Kidney (tissue), 22 donors: ENCODE measurements at places on chromosomes 6 and 20. TPM values are rescaled to one million over a fixed set of nuclear protein-coding genes. Genes with fewer than 3 reads are reported as not detected.

DNA sequence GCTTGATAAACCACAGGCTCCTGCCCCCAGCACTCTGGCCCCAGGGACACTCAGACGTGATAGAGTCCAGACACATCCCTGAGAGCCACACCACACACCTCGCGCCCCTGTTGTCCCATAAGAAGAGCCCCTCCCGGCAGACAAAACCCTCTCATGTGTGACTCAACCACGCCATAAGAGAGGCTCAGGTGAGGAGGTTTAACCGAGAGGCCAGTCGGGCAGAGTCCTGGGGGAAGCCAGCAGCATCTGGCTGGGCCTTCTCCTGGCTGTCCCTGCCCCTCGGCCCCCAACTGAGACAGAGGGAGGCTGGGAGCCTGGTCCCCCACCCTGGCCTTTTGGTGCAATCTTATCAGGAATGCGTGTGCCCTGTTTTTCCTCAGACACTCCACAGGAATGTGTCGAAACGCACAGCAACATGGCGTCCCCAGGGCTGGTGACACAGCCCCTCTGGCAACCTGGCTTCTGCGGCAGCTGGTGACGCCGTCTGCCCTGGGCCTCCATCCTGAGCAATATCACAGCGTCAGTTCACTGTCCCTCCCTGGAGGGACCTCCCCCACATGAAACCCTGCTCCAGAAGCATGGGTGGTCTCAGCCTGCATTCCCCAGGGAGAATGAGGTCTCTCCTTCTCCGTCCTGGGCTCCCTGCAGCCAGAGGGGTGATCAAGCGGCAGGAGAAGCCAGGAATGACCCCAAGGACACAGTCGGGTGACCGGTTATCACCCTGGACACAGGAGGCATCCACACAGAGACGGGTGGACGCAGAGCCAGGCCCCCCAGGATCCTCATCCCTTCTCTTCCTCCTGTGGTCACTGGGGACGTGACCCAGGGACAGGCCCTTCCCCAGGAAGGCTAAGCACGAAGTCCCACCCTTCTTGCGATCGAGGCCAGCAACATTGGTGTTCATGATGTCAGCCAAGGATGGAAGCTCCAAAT lies 156.6 kb upstream of the AFDN start:
- H3K27ac ChIP-seq = no peak overlapping the region
- no peak for DNase-seq
- no peaks in the 10 kb centered on the region for H3K27me3 ChIP-seq
- H3K4me3 ChIP-seq = no peak overlapping the region
- H3K36me3 ChIP-seq = no peaks in the 10 kb centered on the region

GRCh38 chr6:56758120-56758519 lies 115.4 kb upstream of the DST start:
- no peaks in the 10 kb centered on the region for H3K27me3 ChIP-seq
- no peak overlapping the region for H3K4me3 ChIP-seq
- no peak overlapping the region for H3K27ac ChIP-seq
- no peaks in the 10 kb centered on the region for H3K4me1 ChIP-seq
- H3K36me3 ChIP-seq = no peaks in the 10 kb centered on the region
- no peak for DNase-seq

GRCh38 chr6:96520171-96521115 lies 1.2 kb upstream of the UFL1 start:
- H3K36me3 ChIP-seq = no peaks in the 10 kb centered on the region
- DNase-seq = no peak
- peaks cover 12% of the 10 kb centered on the region for H3K4me1 ChIP-seq
- H3K4me3 ChIP-seq = peak overlapping the region; percentile 98
- H3K27ac ChIP-seq = peak overlapping the region; percentile 15

DNA sequence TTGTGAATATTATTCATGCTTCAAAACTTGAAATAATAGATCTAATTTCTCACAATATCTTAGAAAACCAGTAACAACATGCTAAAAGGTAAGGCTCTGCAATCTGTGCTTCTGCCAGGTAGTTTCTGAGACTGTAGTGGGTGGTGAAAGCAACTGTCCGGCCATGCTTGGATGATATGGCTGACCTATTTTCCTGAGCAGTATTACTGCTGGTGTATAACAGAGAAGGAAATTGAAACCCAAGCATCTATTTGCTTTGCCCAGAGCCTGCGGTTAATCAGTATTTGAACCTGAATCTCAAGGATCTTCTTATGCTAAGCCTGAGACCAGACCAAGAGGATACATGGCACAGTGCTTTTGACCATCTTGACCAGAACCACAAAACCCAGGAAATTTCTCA lies 563.8 kb downstream of the COL12A1 start:
- no peaks in the 10 kb centered on the region for H3K36me3 ChIP-seq
- no peak for DNase-seq

GRCh38 chr6:109349419-109349987 lies 32.8 kb downstream of the CD164 start:
- peaks cover 4% of the 10 kb centered on the region for H3K36me3 ChIP-seq
- DNase-seq = no peak
- no peak overlapping the region for H3K4me3 ChIP-seq
- H3K27me3 ChIP-seq = no peaks in the 10 kb centered on the region
- H3K27ac ChIP-seq = no peak overlapping the region
- H3K4me1 ChIP-seq = no peaks in the 10 kb centered on the region

- no peak overlapping the region for H3K27ac ChIP-seq
- no peak for DNase-seq
- H3K27me3 ChIP-seq = no peaks in the 10 kb centered on the region
- H3K4me3 ChIP-seq = no peak overlapping the region
Measured at GRCh38 chr6:80540700-80541099, 434.2 kb downstream of the BCKDHB start.

DNA sequence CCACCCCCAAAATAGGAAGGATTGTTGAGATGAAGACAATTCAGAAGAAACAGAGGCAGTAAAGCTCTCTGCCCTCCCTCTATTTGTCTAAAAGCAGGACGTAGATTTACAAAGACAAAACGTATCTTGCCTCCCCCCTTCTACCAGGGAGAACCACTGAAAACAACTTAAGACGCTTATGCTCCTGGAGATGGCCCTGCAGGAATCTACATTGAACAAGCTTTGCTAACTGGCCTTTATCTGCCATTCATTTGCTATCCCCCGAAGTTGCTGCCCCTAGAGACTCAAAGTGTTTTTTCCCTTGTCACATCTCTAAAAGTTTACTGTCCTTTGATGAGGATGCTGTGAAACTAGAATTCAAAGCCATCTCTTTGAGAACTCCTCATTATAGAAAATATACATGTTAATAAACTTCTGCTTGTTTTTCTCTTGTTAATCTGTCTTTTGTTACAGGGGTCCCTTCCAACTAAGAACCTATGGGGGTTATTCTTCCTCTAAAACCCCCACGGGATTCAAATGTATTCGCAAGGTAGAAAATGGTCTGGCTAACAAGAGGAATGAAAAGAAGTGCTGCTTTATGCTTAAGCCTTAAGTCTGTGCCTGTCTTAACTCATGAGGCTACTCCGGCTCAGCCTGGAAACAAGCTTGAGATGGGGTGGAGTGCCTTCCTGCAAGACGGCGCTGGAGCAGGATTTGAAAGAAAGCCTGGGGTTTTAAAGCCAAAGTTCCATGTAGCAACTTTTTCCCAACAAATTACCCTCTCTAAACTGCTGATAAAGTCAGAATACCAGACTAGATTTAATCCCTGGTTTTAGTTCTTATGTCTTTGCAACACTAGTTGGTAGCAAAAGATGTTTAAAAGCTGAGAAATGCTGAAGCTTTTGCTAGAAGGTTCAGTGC lies 88.0 kb downstream of the CLIC5 start:
- no peaks in the 10 kb centered on the region for H3K36me3 ChIP-seq
- H3K4me3 ChIP-seq = no peak overlapping the region
- no peak overlapping the region for H3K27ac ChIP-seq

DNA sequence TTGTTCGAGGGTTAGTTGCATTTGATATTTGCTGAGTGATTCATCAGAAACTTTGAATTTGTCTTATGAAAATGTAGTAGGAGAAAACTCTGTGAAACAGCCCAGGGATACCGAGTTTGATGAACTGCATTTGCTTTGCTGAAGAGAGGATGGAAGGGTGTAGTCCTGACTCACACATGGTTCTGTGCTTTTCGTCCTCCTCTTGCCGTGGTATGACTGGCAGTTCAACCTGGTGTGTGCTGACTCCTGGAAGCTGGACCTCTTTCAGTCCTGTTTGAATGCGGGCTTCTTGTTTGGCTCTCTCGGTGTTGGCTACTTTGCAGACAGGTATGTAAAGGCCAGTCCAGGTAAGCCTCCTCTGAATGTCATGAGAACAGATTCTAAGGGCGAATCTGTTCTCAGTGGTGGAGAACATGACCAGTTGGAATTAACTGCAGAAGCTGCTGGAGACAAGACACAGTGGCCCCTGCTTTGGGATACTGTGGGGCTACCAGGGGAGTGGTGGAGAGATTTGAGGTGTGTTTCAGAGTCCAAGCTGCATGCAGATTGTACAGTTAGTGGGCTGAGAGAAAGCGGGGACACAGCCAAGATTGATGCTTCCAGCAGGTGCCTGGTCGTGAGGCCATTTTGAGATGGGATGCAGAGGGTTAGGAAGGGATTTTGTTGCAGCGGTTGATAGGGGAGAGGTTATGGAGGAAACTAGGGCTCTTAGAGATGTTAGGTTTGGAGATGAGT lies 8.4 kb downstream of the SLC22A1 start:
- no peak overlapping the region for H3K4me3 ChIP-seq
- no peak for DNase-seq

DNA sequence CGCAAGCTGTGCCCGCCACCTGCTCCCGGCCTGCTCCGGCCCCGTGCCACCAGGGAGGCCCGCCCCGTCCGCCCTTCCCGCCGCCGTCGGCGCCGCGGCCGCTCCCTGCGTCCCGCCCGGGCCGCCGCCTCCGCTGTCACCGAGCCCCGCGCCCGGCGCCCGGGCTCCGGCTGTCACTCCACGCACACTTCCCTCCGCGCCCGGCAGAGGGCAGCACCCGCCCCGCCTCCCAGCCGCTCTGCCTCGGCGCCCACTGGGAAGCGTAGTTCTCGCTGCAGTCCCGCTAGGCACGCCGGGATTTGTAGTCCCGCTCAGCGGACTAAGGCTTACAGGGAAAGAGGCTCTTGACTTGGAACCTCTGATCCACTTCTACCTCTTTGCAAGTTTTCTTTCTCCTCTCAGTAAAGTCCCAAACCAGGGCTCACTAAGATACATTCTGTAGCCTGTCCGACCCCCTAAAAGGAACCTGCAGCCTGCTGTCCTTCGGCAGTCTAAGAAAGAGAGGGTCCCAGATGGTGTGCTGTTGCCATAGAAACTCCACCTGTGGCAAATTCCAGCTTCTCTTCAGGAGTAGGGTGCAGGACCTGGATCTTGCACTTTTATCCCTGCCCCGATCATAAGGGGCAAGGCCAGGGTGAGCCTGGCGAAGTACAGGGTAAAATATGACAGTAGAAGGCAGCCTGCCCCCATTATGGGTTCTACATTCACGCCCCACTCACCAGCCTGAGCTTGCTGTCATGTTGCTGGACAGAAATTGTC lies at the start of gene TFEB:
Gene TFEB, minus strand, starts transcription at position 182 of the 759 bp plus-strand sequence. CDS start 44,395 bp downstream, outside the sequence.
- DNase-seq = peak; percentile 95
- no peaks in the 10 kb centered on the region for H3K27me3 ChIP-seq
- H3K4me1 ChIP-seq = no peaks in the 10 kb centered on the region
- no peaks in the 10 kb centered on the region for H3K36me3 ChIP-seq

- no peaks in the 10 kb centered on the region for H3K36me3 ChIP-seq
- DNase-seq = no peak
Measured at GRCh38 chr6:119739769-119740168, 390.2 kb upstream of the MAN1A1 start.

DNA sequence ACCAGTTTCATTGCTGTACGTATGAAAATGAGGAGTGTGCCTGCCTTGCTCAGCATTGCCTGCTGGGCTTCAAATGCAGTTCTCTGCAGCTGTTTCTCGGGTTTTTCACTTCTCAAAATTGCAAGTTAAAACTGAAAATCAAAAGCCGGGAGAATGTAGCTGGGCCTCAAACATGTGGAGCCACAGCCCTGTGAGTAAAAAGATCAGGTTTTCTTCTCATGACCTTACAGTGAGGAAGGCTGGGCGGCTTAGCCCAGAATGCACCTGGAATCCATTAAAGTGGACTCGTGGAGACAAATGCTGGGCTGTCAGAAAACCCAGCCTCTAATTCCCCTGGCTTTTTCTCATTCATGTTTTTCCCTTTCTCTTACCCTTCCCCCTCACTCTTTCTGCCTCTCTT lies 34.4 kb downstream of the DSE start:
- no peak overlapping the region for H3K4me3 ChIP-seq
- H3K27ac ChIP-seq = no peak overlapping the region

DNA sequence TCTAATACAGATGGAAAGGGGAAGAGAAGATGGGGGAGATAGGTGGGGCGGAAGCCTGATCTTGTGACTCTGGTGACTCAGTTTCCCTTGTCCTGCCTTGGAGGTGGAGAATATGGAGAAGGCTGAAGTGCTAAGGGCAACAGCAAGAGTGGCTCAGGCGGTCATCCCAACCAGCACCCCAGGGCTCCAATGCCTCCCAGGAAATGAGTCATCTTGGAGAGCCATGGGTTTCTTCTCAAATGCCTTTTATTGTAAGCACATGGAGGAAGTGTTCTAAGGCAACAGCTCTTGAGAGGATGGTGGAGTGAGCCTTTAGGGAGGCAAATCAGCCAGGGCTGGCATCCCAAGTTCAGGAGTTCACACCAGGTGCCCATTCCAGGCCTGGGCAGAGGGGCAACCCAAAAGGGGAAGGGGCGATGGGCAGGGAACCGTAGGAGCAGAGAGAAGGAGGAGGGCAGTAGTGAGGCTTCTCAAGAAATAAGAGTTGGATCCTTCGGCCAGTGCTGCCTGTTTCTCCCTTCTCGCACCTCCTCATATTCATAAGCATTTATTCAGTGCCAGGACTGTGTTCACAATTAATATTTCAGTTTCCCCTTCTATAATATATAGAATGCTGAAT lies 13.2 kb upstream of the AHCY start:
- DNase-seq = no peak
- no peak overlapping the region for H3K27ac ChIP-seq
- H3K4me3 ChIP-seq = no peak overlapping the region
- no peaks in the 10 kb centered on the region for H3K36me3 ChIP-seq
- no peaks in the 10 kb centered on the region for H3K4me1 ChIP-seq
- no peaks in the 10 kb centered on the region for H3K27me3 ChIP-seq

- no peaks in the 10 kb centered on the region for H3K4me1 ChIP-seq
- no peaks in the 10 kb centered on the region for H3K27me3 ChIP-seq
- no peak for DNase-seq
- no peak overlapping the region for H3K27ac ChIP-seq
- H3K36me3 ChIP-seq = no peaks in the 10 kb centered on the region
- H3K4me3 ChIP-seq = no peak overlapping the region
Measured at GRCh38 chr6:41277605-41278004, 8.9 kb downstream of the TREM1 start.

- no peaks in the 10 kb centered on the region for H3K36me3 ChIP-seq
- no peak overlapping the region for H3K27ac ChIP-seq
- no peak for DNase-seq
- no peak overlapping the region for H3K4me3 ChIP-seq
- no peaks in the 10 kb centered on the region for H3K27me3 ChIP-seq
- H3K4me1 ChIP-seq = no peaks in the 10 kb centered on the region
Measured at GRCh38 chr6:70028926-70029325, 162.6 kb downstream of the COL19A1 start.

- H3K4me1 ChIP-seq = no peaks in the 10 kb centered on the region
- H3K27me3 ChIP-seq = no peaks in the 10 kb centered on the region
- DNase-seq = no peak
- H3K4me3 ChIP-seq = no peak overlapping the region
Measured at GRCh38 chr20:2399390-2399789, 18.7 kb downstream of the TGM6 start.

GRCh38 chr6:168067081-168067759 lies 11.8 kb downstream of the FRMD1 start:
- H3K27ac ChIP-seq = no peak overlapping the region
- no peak overlapping the region for H3K4me3 ChIP-seq
- no peak for DNase-seq
- no peaks in the 10 kb centered on the region for H3K4me1 ChIP-seq
- no peaks in the 10 kb centered on the region for H3K27me3 ChIP-seq

Gene HECA
- 22.0 TPM for total RNA-seq

Gene TREM1
- total RNA-seq = 1.4 TPM

Gene PRDM13
- total RNA-seq = not detected

Gene OPRM1
- total RNA-seq = not detected
